ENCODE measurements at places on chromosomes 6 and 20.

DNA sequence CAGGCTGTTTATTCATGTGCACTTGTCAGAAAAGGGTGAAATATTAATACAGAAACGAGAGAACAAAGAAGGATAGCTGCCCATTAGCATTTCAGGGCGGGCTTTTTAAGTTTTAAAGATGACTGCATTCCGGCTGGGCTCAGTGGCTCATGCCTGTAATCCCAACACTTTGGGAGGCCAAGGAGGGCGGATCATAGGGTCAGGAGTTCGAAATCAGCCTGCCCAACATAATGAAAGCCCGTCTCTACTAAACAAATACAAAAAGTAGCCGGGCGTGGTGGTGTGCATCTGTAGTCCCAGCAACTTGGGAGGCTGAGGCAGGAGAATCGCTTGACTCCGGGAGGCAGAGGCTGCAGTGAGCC is 130.5 kb downstream of the HFE start:
- no peak for DNase-seq

DNA sequence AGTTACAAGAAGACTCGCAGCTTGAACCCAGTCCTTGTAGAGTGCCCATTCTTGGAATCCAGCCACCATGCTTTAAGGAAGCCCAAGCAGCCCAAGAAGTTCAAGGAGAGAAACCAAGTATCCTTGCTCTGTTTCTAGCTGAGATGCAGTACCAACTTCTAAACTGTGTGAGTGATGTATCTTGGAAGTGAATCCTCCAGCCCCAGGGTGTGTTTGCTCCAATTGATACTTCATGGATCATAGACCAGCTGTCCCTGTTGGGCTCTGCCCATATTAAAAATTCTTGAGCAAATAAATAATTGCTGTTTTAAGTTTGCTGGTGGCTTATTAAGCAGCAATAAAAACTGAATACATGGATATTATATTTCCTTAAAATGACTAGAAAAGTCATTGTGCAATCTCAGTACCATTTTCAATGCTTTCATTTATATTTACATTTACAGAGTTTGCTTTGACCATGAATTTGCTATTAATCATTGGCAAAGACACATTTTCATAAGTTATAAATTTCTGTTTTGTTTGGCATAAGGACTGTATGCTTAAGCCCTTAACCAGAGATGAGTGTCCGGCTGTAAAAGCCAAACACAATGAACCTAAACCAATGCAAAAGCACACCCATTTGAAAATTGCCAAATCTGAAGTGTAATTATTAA is 9.2 kb downstream of the SPTLC3 start:
- no peak for DNase-seq

DNA sequence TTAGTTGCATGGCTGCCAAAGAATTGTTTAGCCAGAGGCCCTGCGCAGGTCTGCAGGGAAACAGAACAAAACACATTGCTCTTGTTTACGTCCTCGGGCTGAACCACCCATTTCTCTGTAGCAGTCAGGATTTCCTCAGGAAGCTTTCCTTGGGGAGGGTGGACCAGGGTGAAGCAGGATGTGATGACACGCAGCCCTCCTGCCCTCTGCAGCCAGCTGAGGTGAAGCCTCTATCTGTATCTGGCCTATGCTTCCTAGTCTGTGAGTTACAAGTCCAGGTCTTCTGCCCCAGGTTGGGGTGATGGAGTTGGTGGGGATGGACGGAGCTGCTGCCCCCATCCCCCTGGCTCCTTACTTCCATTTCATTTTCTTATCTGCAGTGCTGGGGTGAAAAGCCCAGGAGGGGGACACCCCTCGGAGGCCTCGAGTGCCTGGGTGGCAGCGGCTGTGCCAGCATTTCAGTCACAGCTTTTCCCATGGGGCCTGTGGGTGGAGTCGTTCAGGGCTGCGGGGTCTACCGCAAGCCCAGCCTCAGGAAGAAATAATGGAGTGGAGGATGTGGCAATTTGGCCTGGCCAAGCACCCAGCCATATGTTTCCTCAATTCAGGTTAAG is 24.9 kb downstream of the SASH1 start:
- DNase-seq = no peak

DNA sequence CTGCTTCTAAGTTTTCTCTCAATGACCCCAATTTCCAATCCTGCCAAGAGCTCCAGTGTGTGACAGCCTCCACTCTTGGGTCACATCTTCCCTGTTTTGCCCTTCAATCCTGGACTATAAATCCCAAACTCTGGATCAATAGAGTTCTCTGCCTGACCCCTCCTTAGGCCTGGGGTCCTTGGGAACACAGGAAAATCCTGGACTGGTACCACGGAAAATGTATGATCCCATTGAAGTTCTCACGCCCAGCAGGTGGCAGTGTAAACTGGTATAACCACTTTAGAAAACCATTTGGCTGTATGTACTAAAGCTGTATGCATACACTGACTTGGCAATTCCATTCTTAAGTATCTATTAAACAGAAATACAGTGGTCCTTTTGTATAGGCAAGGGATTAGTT is 98.0 kb downstream of the SNAP25 start:
- DNase-seq = no peak

GRCh38 chr6:130847001-130847910 is 20.1 kb downstream of the SMLR1 start:
- no peak for DNase-seq

GRCh38 chr6:5765141-5765760 is 241.5 kb downstream of the NRN1 start:
- no peak for DNase-seq

GRCh38 chr6:29980511-29980910 is 38.2 kb downstream of the HLA-A start:
- DNase-seq = no peak

DNA sequence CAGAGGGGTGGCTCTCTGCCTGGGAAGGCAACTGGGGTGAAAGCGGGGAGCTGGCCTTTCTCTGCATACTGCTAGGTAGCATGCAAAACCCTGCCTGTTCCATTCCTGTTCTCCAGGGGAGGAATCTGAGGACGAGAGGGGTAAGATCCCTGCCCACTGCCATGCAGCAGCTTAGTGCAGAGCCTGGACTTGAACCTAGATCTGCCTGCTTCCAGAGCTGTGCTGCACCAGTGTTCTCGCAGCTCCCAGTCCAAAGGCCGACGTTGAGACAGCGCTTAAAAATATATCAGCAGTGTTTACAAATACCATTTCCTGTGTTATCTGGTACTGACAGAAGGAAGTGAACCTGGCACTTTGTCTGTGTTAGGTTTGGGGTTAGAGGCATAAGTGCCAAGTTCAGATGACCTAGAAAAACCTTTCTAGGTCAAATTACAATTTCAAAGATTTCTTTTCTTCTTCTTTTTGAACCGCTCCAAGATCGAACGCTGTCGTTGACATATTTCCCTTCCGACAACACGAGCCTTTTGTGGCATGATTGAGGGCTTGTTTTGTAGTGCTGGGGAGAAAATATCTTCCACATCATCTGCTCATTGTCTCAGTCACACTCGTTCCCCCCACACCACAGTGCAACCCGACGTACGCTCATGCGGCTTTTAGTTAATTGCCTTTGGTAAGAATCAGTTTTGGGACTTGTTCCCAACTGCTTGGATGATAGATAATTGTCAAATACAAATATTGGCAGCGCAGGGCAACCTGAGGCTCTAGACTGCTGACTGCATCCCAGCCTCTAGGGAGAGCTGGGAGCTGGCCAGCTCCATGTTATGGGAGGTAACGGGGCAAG is 44.6 kb downstream of the TOX2 start:
- no peak for DNase-seq

GRCh38 chr6:112049026-112049799 is 4.7 kb upstream of the CCN6 start:
- no peak for DNase-seq

- DNase-seq = no peak
Measured at GRCh38 chr6:161163466-161164181, 110.2 kb downstream of the AGPAT4 start.

GRCh38 chr6:136250686-136251008 is 536 bp upstream of the MTFR2 start:
- DNase-seq = no peak
